CD4-positive, alpha-beta T cell treated with Interleukin-4 for 1 hour (primary cell): ENCODE measurements at places on chromosomes 1 and 21.

- DNase-seq, result peak; percentile 77
Measured at GRCh38 chr1:54488065-54488750, 59.8 kb upstream of the ACOT11 start.

DNA sequence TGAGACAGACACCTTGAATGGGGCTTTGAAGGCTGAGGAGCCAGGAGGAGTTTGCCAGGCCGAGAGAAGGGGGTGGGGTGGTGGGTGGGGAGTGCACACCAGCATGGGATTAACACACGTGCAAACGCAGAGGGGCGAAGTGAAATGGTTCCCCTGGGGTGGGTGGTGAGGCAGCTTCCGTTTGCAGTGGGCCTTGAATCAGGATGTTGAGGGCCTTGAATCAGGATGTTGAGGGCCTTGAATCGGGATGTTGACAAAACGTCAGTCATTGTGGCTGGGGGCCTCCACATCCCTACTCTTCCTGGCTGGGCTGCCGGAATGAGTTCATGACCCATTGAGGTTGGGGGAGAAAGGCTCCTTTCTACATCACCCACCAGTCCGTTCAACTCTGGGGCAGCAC lies 16.6 kb downstream of the LDLRAP1 start:
- DNase-seq, result no peak

- no peak for DNase-seq
Measured at GRCh38 chr1:32969566-32969965, 5.0 kb upstream of the RNF19B start.

GRCh38 chr1:178870944-178871343 lies at the start of gene ANGPTL1:
TSS of gene ANGPTL1 (minus strand) at chr1:178871077. CDS start at chr1:178865776, 5,301 bp downstream.
- no peak for DNase-seq

- no peak for DNase-seq
Measured at GRCh38 chr1:31595836-31596736, 19.8 kb downstream of the TINAGL1 start.

GRCh38 chr1:20327467-20327866 lies 36.8 kb downstream of the VWA5B1 start:
- no peak for DNase-seq

- no peak for DNase-seq
Measured at GRCh38 chr1:147201276-147201675, 23.9 kb downstream of the FMO5 start.

DNA sequence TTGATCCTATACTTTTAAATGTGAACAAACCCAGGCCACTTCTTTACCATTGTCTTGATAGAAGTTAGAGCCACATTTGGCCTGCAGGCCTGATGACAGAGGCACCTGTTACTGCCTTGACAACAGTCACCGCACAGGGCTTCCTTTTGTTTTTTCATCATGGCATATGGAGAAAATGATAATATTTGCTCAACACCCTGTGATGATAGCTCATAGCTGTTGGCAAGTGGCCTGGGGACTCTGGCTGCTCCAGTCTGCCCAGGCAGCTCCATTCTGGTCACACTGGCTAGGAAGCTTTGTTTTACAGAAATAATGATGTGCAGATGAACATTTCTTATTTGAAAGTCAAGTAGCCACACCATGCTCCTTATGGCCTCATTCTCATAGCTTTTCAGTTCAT lies 89.6 kb upstream of the GPR88 start:
- no peak for DNase-seq

DNA sequence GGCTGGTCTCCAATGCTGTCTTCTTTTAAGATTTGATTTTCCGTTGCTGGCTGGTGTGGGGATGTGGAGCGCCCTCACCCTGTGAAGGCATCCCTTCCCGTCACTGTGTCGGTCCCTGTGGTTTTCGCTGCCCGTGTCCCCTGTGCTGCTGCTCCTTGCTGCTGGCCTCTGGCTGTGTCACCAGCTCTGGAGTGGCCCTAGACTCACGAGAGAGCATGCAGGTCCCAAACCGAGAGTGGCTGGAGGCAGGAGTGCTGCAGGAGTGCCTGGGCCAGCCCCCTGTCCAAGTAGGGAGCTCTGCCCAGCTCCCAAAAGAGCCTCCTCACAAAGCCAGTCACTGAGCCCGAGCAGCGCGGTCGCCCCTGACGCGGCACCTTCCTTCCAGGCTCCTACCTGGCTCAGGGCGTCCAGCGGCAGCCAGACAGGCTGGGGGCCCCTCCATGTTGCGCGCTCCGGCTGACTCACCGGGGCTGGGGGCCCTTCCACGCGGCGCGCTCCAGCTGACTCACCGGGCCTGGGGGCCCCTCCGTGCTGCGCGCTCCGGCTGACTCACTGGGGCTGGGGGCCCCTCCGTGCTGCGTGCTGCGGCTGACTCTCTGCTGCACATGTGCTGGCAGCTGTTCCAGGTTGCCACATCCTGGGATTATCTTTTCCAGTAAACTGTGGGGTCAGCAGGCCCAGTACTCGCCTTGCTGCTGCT lies 106.7 kb upstream of the COL6A1 start:
- no peak for DNase-seq

- no peak for DNase-seq
Measured at GRCh38 chr1:226248091-226248490, 24.6 kb downstream of the MIXL1 start.

DNA sequence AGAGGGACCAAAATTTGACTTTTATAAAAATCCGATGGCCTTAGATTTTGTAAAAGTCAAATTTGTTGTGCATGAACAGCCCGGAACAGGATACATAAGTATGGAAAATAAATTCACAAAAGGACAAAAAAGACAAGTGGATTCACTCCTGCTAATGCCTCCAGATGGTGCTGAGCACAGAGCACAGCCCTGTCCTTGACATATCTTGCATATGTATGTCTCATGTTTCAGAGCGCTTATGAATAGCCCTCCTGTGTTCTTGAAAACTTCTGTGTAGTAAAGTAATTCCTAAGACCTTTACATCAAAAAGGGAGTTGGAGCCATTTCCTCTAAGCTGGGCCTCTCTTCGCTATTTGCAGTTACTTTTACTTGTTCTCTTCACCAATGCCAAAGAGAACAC lies 110.7 kb upstream of the RAB3GAP2 start:
- no peak for DNase-seq

DNA sequence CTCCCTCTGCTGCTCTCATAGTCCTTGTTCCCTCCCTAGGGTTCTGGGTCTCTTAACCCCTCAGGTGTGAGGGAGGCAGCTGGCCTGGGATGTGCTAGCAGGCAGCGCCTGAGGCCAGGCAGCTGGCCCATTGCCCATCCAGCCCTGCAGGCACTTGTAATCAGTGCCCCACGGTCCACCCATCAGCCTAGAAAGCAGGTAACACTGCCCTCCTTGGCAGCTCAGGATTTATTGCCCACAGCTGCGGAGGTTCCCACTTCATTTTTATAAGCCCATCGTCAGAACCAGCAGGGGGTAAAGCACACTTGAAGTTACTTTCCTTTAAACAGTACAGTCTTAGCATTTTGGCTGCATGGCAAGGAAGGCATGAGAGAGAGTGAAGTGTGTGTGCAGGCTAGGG lies 70.6 kb downstream of the TMEM53 start:
- no peak for DNase-seq

- DNase-seq, result no peak
Measured at GRCh38 chr1:187306710-187307415, 478.1 kb downstream of the PLA2G4A start.

DNA sequence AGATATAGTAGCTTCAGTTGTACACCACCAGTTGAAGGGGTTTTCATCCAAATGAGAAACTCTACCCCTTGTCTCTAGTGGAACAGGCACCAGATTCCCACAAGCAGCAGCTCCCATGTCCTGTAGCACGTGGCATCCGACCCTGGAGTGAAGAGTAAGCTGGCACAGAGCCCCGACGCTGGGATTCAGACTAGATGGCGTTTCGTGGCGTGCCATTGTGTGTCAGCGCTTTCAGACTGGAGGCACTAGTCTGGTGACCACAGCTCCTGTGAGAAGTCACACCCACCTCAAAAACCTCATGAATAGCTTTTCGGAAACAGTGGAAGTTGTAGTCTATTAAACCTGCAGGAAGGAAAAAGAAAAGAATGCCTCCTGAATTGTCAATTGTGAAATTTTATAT lies 20.2 kb downstream of the RRAGC start:
- no peak for DNase-seq

GRCh38 chr21:45571641-45572040 lies 29.4 kb upstream of the SLC19A1 start:
- DNase-seq, result no peak

- peak; percentile 73 for DNase-seq
Measured at GRCh38 chr1:115829023-115829674, 11.8 kb downstream of the NHLH2 start.

- DNase-seq, result no peak
Measured at GRCh38 chr1:87279536-87279875, 49.2 kb upstream of the LMO4 start.

- no peak for DNase-seq
Measured at GRCh38 chr21:32728848-32729247, 1.0 kb upstream of the SYNJ1 start.

DNA sequence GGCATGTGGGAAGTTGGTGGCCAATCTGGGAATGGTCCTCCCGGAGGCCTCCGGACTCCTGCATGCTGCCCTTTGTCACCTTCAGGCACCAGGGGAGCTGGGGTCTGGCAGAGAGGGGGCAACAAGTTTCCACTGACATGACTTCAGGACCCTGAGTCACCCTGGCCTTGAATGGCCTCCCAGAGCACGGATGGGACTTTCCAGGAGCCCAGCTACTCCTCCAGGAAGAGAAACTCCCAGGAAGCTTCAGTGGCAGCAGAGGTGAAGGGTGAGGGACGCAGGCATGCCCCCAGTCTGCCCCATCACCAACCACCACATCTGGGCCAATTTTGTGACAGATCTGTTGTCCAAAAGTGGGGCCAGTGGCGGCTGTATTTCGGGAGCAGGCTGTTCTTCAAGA lies 55.9 kb upstream of the WASF2 start:
- DNase-seq, result no peak
